ENCODE measurements at places on chromosomes 11 and 22. TPM values are rescaled to one million over a fixed set of nuclear protein-coding genes. Genes with fewer than 3 reads are reported as not detected.

GAS2 gene
- total RNA-seq = 3.2 TPM

TUT1 gene
- total RNA-seq = 12.0 TPM

DNA sequence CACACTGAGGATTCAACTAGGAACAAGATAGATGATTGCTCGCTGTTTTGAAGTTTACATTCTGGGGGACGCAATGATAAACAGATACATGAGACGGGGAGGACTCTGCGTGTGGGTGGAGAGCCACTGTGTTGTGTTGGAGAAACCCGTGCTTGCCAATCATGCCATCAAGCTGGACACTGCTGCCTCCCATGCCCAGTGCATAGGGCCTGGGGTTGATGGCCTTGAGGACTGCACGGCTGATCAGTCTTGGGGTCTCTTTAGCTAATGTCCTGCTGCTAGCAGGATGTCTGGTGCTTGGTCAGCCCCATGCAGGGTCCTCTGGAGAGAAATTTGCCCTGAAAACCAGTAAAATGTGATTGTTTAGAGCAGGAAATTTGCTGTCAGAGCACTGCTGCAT lies 221.2 kb upstream of the B3GAT1 start:
- DNase-seq = no peak

DNA sequence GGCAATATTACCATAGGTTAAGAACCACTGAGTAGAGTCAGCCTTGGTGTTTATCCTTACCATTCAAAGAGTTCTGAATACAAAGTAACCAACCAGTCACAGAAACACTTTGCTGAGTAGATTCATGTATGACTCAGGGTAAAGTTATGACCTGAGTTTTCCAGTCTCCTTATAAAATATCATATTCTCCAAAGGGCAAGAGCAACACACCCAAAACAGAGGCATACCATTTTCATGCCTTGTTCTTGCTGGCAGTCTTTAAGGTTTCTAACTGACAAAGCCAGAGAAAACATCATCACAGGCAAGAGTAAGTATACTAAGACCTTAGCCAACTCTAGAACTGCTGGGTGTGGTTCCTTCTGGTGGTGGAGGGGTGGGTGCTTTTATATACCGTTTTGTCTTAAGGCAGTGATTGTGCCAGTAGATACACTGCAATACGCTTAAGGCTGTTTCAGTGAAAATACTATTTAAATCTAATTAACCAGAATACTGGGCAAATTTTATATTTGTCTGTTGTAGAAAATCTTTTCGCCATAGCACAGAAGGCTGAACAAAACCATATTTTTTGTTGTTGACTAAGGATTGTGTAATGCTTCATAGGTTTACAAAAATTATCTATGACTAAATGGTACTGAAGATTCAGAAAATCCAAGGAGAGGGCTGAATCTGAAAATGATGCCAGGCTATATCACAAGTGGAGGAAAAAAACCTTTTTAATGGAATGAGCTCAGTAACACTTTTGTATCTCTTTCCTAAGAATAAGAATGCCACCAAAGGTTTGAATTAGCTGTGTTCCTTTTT lies 3.0 kb downstream of the ATL3 start:
- no peak for DNase-seq

USP2 gene
- 2.5 TPM for total RNA-seq

GRCh38 chr22:23205339-23206049 lies 25.2 kb downstream of the BCR start:
- DNase-seq = no peak

GRCh38 chr11:119882316-119882715 lies 153.3 kb upstream of the NECTIN1 start:
- no peak for DNase-seq

- DNase-seq = no peak
Measured at GRCh38 chr11:36238881-36239280, 50.3 kb downstream of the COMMD9 start.

DNA sequence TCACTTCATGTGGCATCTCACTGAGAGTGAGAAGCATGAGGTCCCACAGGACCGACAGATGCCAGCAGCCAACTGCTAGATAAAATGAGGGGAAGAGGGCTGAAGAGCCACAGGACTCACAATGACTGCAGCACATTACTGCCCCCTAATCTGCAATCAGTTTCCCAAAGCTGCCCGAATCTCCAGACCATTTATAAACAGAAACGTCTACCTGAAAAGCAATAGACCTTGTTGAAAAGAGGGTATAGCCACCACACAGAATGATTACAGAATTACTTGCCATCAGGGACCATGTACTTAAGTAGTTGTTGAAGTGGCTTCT lies 12.4 kb upstream of the TEF start:
- no peak for DNase-seq

- no peak for DNase-seq
Measured at GRCh38 chr11:32615422-32615821, 31.8 kb downstream of the EIF3M start.

DNA sequence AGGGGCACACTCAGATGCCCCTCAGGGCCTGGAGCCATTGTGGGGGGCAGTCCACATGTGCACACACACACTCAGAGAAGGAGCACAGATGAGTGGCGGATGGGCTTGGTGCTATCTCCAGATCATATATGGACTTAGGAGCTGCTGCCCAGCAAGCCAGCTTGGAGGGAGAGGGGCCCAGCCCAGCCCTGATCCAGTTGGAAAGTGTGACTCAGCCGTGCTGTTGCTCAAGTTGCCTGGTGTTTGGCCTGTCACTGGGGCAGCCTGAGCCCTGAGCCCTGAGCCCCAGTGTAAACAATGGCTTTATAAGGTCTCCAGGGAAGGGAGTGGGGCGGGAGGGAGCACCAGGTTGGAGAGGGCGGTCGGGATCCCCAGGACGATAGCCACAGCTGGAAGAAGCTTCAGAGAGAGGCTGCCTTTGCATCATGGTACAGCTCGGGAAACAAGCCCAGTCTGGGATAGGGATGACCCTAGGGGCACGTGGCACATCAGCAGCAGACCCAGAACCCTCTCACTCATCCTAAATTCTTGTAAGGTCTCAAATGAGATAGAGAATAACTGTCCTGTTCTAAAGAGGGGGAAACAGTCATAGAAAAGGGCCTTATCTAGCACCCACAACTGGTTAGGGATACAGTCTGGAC lies 4.8 kb downstream of the SELENOM start:
- DNase-seq = no peak

DNA sequence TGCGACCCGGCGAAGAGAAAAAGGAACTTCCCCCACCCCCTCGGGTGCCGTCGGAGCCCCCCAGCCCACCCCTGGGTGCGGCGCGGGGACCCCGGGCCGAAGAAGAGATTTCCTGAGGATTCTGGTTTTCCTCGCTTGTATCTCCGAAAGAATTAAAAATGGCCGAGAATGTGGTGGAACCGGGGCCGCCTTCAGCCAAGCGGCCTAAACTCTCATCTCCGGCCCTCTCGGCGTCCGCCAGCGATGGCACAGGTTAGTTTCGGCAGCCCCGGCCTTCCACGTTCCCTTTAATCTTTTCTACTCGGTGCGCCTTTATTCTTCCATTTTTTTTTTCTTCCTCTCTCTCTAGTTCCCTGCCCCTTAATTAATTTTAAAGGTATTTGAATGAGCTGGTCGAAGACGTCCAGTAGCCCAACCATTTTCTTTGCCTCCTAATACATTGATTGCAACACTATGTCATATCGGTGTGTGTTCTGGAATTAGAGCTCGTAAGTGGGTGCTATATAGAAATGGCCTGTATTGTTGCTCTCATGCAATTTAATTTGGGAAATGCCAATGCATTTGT lies 537 bp downstream of the EP300 start:
- no peak for DNase-seq

GRCh38 chr11:74473382-74474173 lies 6.2 kb upstream of the KCNE3 start:
- DNase-seq = peak; percentile 75

DNA sequence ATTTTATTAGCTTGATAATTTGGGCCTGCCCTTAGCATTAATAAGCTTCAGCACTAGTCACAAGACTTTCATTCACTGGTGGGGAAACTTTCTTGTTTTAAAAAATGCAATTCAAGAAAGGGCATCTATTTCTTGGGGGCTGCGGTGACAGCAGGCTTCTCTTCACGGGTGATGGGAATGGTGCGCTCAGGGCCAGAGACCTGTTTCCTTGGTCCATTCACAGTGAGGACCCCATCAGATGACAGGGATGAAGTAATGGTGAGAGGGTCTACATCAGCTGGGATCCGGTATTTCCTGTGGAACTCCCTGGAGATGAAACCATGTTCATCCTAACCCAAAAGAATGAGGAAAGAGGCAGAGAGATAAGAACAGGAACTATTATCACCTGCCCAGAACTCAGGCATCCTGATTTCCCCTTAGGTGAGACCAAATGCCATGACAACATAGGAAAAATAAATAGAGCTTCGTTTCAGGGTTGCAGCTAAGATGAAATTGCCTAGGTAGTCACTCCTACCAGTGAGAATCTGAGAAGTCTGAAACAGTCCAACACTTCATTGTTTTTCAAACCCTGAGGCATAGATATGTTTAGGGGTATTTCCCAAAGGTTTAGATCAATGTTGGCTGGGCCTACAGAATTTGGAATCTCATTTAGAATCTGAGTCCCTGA lies 2.8 kb downstream of the CRYAB start:
- no peak for DNase-seq

DNA sequence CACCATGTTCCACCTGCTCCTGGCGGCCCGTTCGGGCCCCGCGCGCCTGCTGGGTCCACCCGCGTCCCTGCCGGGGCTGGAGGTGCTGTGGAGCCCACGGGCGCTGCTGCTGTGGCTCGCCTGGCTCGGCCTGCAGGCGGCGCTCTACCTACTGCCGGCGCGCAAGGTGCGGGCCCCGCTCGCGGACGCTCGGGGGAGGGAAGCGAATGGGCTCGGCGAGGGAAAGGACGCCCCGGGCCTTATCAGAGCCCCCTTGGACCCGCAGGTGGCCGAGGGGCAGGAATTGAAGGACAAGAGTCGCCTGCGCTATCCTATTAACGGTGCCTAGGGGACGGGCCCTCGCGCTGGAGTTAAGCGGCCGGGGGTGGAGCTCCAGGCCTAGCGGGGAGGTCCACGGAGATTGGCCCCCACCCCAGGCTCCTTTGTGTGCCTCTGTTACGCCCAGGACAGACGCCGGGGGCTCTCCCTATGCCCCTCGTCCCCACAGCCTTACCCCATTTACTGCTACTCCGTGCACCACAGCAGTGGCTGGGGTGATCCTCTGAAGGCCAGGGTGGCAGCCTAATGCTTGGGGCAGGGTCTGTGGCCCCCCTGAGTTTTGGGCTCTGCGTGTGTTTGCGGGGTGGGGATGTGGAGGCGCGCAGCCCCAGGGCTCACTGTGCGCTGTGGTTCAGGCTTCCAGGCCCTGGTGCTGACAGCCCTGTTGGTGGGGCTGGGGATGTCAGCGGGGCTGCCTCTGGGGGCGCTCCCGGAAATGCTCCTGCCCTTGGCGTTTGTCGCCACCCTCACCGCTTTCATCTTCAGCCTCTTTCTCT lies 1.1 kb downstream of the TM7SF2 start:
- DNase-seq = no peak

GRCh38 chr22:27915986-27916385 lies 3.1 kb downstream of the PITPNB start:
- no peak for DNase-seq

- DNase-seq = no peak
Measured at GRCh38 chr11:126599217-126599897, 243.9 kb downstream of the ST3GAL4 start.
